Osteocyte (in vitro differentiated cells): ENCODE measurements at places on chromosomes 7 and 10.

- peak; percentile 19 for DNase-seq
- H3K27me3 ChIP-seq: peaks cover 78% of the 10 kb centered on the region
- peaks cover 8% of the 10 kb centered on the region for H3K4me1 ChIP-seq
- H3K36me3 ChIP-seq: no peaks in the 10 kb centered on the region
- peak overlapping the region; percentile 56 for H3K4me3 ChIP-seq
- H3K27ac ChIP-seq: no peak overlapping the region
Observed at GRCh38 chr10:71395621-71396020, 1.1 kb upstream of the CDH23 start.

- H3K4me3 ChIP-seq: no peak overlapping the region
- no peak for DNase-seq
- no peak overlapping the region for H3K27ac ChIP-seq
- H3K27me3 ChIP-seq: peaks cover 2% of the 10 kb centered on the region
- H3K36me3 ChIP-seq: no peaks in the 10 kb centered on the region
Observed at GRCh38 chr7:23810099-23810498, 100.1 kb downstream of the STK31 start.

- no peaks in the 10 kb centered on the region for H3K27me3 ChIP-seq
- no peak for DNase-seq
- H3K4me3 ChIP-seq: no peak overlapping the region
- H3K4me1 ChIP-seq: peaks cover 26% of the 10 kb centered on the region
Observed at GRCh38 chr10:70578371-70578947, 24.1 kb downstream of the PRF1 start.

DNA sequence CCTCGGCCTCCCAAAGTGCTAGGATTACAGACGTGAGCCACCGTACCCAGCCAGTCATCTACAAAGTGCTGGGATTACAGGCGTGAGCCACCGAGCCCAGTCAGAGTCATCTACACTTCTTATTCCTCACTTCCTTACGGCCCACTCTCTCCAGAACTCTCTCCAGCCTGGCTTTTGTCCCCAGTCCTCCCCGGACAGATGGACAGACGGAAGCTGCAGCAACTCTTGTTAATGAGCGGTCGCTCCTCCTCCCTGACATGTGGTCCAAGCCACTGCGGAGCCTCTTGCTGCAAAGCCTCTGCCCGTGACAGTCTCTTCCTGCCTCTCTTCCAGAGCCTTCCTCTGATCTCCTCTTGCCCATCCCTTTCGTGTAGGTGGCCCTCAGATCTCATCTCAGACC is 45.9 kb downstream of the TMEM270 start:
- DNase-seq: no peak
- H3K36me3 ChIP-seq: no peaks in the 10 kb centered on the region
- H3K27me3 ChIP-seq: no peaks in the 10 kb centered on the region
- H3K4me3 ChIP-seq: no peak overlapping the region
- no peak overlapping the region for H3K27ac ChIP-seq
- H3K4me1 ChIP-seq: peaks cover 18% of the 10 kb centered on the region

DNA sequence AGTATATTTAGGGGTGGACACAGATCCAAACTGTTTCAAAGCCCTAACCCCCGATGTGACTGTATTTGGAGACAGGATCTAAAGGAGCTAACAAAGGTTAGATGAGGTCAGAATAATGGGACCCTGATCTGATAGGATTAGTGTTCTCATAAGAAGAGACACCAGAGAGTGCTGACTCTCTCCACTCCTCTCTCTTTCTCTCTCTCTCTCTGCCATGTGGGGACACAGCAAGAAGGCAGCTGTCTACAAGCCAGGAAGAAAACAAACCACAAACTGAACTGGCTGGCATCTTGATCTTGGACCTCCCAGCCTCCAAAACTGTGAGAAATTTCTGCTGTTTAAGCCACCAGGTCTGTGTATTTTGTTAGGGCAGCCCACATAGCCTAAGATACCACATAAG is 84.7 kb upstream of the KDM7A start:
- H3K36me3 ChIP-seq: no peaks in the 10 kb centered on the region
- H3K27me3 ChIP-seq: peaks cover 14% of the 10 kb centered on the region
- no peaks in the 10 kb centered on the region for H3K4me1 ChIP-seq
- no peak for DNase-seq

DNA sequence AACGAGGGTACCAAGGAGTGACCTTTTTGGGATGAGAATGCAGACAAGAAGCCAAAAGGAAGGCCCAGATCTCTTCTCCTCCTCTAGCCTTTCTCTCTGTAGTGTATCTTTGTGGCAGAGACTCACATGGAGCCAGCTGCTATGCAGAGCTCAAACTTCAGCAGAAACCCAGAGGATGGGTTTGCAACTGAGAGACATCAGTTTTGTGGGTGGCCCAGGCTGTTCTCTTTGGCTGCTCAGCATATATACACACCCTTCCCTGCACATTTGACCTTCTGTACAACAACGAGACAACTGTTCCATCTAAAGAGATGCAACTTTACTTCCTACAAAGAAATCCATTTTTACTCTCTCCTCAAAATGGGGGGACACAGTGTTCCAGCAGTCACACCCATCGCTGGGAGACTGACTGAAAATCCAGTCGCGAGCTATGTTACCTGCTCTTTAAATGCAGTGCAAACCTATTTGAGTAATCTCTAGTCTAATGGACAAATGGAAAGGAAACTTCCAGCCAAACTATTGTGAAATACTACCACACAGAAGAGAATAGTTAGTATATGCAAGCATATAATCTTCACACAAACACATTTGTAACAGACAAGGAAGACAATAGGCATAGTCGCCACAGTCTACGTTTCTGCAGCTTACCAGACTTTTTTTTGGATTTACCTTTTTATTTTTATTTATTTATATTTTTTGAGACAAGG is 51.2 kb downstream of the GTF2I start:
- no peaks in the 10 kb centered on the region for H3K4me1 ChIP-seq
- H3K27me3 ChIP-seq: no peaks in the 10 kb centered on the region
- no peak overlapping the region for H3K27ac ChIP-seq
- H3K36me3 ChIP-seq: peaks cover 62% of the 10 kb centered on the region
- no peak for DNase-seq
- no peak overlapping the region for H3K4me3 ChIP-seq

DNA sequence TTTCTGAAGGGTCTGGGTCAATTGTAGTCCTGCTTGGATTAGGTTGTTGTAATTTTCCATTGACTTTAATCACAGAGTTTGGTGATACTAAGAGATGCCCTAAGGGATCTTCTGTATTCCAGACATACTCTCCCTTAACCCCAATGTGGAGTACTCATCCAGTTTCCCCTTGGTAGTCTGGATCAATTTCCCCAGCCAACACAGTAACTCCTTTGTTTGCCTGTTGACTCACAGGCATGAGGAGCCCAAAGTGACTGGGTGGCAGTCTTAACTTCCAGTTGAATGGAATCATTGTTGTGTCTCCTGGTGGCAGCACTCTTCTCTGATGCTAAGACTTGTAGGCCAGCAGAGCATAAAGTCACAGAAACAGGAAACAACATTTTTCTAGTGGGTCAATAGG is 41.5 kb upstream of the PIK3CG start:
- H3K27me3 ChIP-seq: no peaks in the 10 kb centered on the region
- H3K36me3 ChIP-seq: no peaks in the 10 kb centered on the region

DNA sequence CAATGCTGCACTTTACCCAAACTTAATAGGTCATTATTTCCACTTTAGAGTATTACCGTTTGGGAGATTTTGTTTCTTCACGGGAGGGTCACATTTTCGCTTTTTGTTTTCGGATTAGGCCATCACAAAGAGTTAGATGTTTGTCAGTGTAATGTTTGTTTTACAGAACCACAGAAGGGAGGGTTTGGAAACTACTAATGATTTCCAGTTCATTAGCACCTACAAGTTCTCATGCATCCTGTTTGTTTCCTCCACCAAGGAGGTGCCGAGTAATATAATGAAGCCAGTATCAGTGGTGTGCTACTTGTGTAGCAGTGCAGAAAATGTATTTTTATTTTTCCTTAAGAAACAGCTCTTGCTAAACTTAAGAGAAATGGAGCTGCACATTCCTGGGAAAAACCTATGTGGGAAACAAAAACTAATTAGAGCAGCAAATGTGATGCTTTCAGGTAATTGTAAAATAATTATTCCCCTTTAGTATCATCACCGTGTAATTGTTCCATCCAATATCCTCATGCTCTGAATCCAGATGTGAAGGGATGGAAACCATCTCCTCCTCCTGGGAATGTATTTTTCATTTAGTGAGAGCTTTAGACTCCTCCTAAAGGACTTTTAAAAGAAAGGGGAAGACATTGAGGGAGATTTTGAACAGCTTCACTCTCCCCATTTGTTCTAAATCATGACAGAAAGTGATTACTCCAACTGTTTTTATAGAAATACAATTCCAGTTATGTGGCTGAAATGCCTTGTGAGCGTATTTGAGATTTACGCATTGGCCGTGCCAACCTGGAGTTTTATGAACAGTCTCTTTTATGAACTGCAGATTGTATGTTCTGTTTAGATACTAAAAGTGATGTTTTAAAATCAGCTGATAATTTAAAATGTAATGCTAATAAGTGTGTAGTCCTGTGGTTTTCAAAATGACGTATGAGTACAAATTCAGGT is 5.6 kb downstream of the CELF2 start:
- no peak overlapping the region for H3K4me3 ChIP-seq
- peaks cover 8% of the 10 kb centered on the region for H3K4me1 ChIP-seq
- peaks cover 3% of the 10 kb centered on the region for H3K27me3 ChIP-seq

DNA sequence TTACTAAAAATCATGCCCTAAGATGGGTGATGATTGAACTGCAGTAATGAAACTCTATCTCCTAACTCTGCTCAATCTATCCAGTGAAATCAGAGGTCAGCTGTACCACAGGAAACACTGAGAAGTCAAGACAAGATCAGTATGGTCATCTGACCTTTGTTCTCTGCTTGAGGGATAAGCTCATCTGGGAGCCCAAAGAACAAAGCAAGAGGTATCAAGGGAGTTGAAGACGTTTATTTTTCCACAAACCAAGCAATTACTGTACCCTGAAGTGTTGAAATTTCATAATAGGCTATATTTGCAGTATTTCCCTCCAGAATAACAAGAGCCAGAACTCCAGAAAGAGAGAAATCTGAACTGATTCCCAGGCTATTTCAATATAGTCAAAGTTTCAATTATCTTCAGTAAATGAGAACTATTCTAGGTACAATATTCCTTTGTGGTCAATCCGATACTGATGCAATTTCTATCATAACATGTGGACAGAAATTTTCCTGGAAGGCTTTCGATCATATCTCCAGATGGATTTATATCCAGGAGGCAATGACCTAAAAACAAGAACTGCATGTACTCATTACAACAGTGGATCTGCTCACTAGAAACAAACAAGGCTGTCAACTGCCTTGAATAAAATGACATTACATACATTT is 345.3 kb downstream of the TNS3 start:
- no peak overlapping the region for H3K4me3 ChIP-seq
- DNase-seq: no peak
- H3K27ac ChIP-seq: no peak overlapping the region
- no peaks in the 10 kb centered on the region for H3K36me3 ChIP-seq
- no peaks in the 10 kb centered on the region for H3K27me3 ChIP-seq

GRCh38 chr7:105198223-105198622 is 184.2 kb downstream of the KMT2E start:
- H3K27me3 ChIP-seq: no peaks in the 10 kb centered on the region
- peaks cover 35% of the 10 kb centered on the region for H3K4me1 ChIP-seq
- H3K4me3 ChIP-seq: no peak overlapping the region
- peak overlapping the region; percentile 69 for H3K27ac ChIP-seq
- H3K36me3 ChIP-seq: peaks cover 17% of the 10 kb centered on the region
- no peak for DNase-seq

GRCh38 chr10:104336821-104337467 is 1.3 kb downstream of the ITPRIP start:
- no peaks in the 10 kb centered on the region for H3K36me3 ChIP-seq
- H3K27ac ChIP-seq: peak overlapping the region; percentile 100
- no peaks in the 10 kb centered on the region for H3K27me3 ChIP-seq
- H3K4me3 ChIP-seq: peak overlapping the region; percentile 97
- DNase-seq: peak; percentile 27

DNA sequence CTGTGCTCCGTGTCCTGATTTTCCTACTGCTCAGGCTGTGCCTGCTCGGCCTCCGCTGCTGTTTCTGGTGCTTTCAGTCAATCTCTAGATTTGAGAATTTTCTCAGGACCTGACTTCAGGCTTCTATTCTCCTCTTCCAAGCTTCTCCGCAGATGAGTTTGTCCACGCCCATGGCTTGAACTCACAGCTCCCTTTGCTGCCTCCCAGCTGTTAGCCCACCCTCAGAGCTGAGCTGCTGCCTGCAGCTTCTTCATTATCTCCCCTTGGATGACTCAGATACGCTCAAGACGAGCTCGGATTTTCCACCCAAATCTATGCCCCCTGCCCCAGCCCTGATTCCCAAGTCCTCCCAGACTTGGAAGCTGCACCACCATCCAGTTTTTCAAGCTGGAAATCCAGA is 104.7 kb downstream of the FGFR2 start:
- H3K4me3 ChIP-seq: no peak overlapping the region
- H3K27me3 ChIP-seq: peaks cover 2% of the 10 kb centered on the region
- peaks cover 8% of the 10 kb centered on the region for H3K36me3 ChIP-seq
- DNase-seq: no peak
- no peak overlapping the region for H3K27ac ChIP-seq
- peaks cover 10% of the 10 kb centered on the region for H3K4me1 ChIP-seq

DNA sequence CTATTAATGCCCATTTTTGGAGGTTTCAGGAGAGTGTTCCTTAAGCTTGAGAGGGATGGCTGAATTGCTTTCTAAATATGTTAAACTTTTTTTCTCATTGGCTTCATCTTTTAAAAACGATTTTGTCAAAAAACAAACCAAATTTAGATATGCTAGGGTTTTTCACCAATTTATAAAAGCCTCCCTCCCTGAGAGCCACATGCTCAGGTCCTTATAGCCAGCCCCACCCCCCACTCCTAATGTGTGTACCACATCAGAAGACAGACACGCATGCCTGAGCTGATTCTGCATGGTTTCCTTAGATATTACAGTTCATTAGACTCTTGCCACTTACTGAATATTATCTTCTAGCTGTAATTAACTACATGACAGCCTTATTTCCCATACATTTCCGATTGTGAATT is 2.0 kb downstream of the CUL1 start:
- H3K4me3 ChIP-seq: peak overlapping the region; percentile 91
- H3K27ac ChIP-seq: peak overlapping the region; percentile 91
- peaks cover 63% of the 10 kb centered on the region for H3K4me1 ChIP-seq
- no peaks in the 10 kb centered on the region for H3K27me3 ChIP-seq
- no peaks in the 10 kb centered on the region for H3K36me3 ChIP-seq

GRCh38 chr10:75507469-75507868 is 76.0 kb downstream of the LRMDA start:
- H3K27ac ChIP-seq: no peak overlapping the region
- DNase-seq: no peak
- no peaks in the 10 kb centered on the region for H3K36me3 ChIP-seq
- H3K4me1 ChIP-seq: no peaks in the 10 kb centered on the region

DNA sequence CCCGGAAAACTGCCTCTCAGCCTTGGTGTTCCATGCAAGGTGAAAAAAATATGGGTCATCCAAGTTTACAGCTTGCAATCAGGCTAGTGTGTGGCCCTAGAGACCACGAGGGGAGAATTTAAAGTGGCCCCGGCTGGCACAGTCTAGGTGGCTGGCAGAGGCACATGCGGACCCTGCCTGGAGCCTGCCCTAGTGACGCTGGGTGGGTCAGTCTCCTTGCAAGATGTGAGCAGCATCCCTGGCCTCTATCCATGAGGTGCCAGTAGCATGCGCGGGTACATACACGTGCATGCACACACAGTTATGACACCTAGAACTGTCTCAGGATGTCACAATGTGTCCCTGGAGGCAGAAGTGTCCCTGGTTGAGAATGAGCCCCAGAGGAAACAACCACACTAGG is 22.4 kb upstream of the ZNF716 start:
- H3K27me3 ChIP-seq: no peaks in the 10 kb centered on the region
- no peaks in the 10 kb centered on the region for H3K4me1 ChIP-seq
- no peak for DNase-seq
- no peaks in the 10 kb centered on the region for H3K36me3 ChIP-seq
- no peak overlapping the region for H3K4me3 ChIP-seq
